ENCODE measurements at places on chromosomes 3 and 15. TPM values are rescaled to one million over a fixed set of nuclear protein-coding genes. Genes with fewer than 3 reads are reported as not detected.

Gene KCNH8
- 2.4 TPM for total RNA-seq

Gene EPHA3
- total RNA-seq = 0.33 TPM

Gene SPATA12
- 0.19 TPM for total RNA-seq

Gene CP
- 2.6 TPM for total RNA-seq

Gene LMCD1
- total RNA-seq = 30.1 TPM

Gene CRABP1
- total RNA-seq = 385 TPM

Gene MUSTN1
- total RNA-seq = 0.84 TPM

Gene P2RY1
- total RNA-seq = 25.2 TPM

Gene KNG1
- total RNA-seq = not detected

Gene GOLGA8J
- total RNA-seq = not detected

Gene TNNC1
- total RNA-seq = 5.8 TPM

Gene AZI2
- 36.1 TPM for total RNA-seq

Gene NR2F2
- total RNA-seq = not detected

Gene HIGD2B
- not detected for total RNA-seq

Gene CD200
- total RNA-seq = 50.2 TPM

Gene GREM1
- 0.57 TPM for total RNA-seq

Gene ANKRD63
- 0.26 TPM for total RNA-seq

Gene CNTN6
- total RNA-seq = not detected

Gene FAM98B
- 44.6 TPM for total RNA-seq

Gene CPNE9
- 4.4 TPM for total RNA-seq

Gene SLC15A2
- 2.0 TPM for total RNA-seq

Gene ABHD17C
- 29.8 TPM for total RNA-seq

Gene DUOX2
- total RNA-seq = not detected

Gene CAND2
- total RNA-seq = 8.7 TPM

Gene UACA
- 34.4 TPM for total RNA-seq

Gene RNF168
- 62.9 TPM for total RNA-seq

Gene RTP4
- total RNA-seq = not detected

Gene ANKRD34C
- not detected for total RNA-seq
